Astrocyte of the spinal cord (primary cell): ENCODE measurements at places on chromosomes 4 and X.

DNA sequence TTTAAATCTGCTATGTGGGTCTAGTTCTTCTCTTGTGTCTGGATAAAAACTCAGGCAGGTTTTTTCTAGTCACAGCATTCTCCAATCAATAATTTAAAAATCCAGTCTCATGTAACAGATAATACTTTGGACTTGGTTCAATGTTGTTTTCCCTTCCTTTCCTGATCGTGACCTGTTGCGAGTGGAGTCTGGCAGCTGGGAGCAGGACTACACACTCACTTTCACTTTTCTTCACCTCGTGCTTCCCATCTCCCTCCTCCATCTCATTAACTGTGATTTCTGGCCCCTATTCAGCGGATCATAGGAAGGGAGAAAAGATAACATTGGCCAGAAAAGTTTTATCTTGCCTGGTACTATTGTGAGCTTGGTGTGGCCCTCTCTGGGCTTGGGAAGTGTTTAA is 96.6 kb upstream of the GATB start:
- DNase-seq: no peak

DNA sequence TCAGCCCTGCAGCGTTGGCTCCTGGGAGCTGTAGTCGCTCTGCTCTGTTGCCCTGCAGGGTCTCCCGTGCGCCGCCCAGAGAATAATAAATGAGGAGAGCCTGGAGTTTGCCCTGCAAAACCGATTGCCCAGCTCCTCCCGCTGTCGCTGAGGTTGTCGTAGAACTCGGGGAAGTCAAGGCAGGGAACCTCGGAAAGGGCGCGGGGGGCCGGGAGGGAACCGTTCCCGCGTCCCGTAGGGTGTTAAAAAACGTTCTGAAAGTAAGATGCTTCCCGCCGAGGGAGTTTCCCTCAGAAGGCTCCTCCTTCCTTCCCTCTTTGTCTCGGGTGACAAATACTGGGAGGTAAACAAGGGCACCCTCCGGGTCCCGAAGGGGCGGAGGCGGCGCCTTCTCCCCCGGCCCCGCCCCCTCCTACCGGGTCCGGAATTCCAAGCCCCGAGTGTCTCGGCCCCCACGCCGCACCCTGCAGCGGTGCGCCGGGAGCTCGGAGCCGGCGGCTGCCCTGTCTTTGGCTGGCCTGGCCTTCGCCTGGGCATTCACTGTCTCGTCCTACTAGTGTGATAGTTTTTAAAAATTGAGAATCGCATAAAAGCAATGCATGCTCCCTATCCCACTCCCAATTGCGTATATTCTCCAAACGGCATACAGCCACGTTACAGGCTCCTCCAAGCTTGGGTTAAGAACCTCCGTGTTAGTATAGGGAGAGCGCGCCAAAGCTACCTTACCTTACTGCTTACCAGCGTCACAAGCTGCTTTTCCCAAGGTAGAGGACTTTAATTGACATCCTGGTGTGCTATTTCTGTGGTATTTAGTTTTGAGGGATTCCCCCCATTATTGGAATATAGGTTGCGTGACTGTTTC is 964 bp upstream of the HMGB2 start:
- DNase-seq: peak; percentile 87

DNA sequence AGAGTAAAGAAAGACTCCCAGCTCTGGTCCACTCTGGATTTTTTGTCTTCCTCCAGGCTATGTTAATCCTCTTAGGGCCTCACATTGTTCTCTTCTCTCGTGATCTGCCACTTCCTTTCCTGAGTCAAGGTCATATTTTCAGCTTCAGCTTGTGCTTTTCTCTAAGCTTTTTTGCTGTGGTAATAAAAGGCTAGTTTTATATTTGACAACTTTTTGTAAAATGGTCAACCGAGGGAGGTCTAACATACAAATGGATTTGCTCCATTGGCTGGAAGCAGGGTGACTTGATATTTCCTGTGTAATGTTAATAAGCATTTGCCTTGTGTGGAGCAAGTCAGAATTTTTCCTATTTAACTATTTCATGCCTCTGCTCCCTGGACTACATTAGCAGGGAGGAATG is 239.7 kb downstream of the RAB28 start:
- no peak for DNase-seq

DNA sequence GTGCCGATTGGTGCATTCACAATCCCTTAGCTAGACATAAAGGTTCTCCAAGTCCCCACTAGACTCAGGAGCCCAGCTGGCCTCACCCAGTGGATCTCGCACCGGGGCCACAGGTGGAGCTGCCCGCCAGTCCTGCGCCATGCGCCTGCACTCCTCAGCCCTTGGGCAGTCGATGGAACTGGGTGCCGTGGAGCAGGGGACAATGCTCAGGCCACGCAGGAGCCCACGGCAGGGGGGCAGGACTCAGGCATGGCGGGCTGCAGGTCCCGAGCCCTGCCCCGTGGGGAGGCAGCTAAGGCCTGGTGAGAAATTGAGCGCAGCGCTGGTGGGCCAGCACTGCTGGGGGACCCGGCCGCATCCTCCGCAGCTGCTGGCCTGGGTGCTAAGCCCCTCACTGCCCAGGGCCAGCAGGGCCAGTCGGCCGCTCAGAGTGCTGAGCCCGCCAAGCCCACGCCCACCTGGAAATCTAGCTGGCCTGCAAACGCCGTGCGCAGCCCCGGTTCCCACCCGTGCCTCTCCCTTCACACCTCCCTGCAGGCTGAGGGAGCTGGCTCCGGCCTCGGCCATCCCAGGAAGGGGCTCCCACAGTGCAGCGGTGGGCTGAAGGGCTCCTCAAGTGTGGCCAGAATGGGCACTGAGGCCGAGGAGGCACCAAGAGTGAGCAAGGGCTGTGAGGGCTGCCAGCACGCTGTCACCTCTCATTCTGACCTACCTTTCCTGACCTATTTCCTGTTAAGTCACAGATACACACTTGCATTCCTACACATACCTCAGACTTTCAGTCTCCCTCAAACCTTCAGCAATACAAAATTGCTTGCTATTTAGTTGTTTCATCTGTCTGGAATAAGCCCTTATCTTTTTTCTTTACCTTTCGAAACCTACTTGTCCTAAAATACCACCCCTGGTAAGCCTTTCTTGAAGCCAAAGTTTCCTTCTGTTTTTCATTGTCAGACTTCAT is 20.7 kb downstream of the UBE2K start:
- DNase-seq: no peak

- DNase-seq: no peak
Measured at GRCh38 chrX:118723376-118723775, 4.0 kb upstream of the IL13RA1 start.

- DNase-seq: no peak
Measured at GRCh38 chr4:166903408-166903807, 330.9 kb downstream of the SPOCK3 start.

DNA sequence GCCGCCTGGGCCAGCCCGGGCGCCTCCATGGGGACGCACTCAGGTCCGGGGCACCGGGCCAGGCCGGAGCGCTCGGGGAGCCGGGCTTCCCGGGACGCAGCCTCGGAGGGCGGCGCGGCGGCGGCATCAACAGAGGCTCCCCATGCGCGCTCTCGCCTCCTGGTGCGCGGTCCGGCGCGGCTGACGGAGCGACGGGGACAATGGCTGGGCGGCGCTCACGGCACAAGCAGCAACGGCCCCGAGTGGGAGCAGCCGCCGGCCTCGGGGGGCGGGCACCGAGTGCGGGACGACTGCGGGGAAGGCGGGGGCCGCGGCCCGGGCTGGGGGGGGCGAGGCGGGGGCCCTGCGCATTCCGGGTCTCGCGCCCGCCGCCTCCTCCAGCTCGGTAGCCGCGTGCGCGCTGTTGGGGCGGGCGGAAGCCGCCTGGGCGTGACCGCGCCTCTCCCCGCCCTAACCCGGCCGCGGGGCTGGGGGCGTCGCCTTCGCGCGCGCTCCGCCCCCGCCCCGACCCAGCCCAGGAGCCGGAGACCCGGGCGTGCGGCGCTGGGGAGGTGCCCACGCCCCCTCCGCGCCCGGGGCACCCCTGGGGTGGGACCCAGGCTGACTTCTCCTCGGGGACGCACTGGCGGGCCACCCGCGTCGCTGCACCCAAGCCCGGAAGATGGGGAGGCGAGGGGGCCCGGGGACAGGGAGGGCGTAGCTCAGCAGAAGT is at the start of gene PRKX:
PRKX (minus strand) TSS at position 425 of the 712 bp plus-strand sequence; CDS start at position 29, 396 bp downstream.
- DNase-seq: peak; percentile 47

DNA sequence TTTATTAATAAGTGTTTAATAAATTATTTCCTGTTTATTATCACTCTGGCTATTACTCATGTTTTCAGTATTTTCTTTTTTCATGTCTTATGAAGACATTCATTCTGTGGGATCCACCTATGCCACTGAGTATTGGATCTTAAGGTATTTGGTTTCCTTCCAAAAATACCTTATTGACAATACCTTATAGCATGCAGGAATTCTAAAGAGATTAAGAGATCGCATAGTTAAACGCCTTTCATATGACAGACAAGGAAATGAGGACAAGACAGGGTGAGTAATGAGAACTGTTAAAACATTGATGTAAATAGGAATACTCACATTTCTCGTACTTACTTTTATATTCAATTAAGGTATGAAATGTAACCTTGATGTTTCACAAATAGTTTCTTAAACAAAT is 38.2 kb upstream of the TMPRSS11B start:
- no peak for DNase-seq

GRCh38 chr4:119020158-119020557 is 115.5 kb upstream of the MYOZ2 start:
- DNase-seq: no peak

DNA sequence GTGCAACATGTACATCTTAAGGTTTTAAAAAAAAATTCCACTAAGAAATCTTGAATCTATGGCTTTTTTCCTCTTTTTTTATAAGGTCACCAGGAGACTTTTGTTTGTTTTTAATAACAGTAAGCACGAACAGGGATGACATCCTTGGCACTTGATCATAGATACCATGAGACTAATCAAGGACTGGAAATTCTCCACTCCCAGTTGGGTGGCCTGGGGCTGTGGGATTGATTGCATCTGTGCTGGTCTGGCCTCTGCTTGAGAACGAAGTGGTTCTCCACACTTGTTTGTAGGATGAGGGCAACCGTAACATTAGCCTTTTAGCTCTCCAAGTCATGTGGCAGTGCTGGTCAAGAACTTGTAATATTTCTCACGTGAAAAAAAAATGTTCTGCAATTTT is 35.4 kb downstream of the SNX25 start:
- DNase-seq: no peak
